GM12864 (cell line): ENCODE measurements at places on chromosomes 5 and 9.
A peak's percentile ranks its signal among the peaks of the same experiment; 100 is the strongest.

DNA sequence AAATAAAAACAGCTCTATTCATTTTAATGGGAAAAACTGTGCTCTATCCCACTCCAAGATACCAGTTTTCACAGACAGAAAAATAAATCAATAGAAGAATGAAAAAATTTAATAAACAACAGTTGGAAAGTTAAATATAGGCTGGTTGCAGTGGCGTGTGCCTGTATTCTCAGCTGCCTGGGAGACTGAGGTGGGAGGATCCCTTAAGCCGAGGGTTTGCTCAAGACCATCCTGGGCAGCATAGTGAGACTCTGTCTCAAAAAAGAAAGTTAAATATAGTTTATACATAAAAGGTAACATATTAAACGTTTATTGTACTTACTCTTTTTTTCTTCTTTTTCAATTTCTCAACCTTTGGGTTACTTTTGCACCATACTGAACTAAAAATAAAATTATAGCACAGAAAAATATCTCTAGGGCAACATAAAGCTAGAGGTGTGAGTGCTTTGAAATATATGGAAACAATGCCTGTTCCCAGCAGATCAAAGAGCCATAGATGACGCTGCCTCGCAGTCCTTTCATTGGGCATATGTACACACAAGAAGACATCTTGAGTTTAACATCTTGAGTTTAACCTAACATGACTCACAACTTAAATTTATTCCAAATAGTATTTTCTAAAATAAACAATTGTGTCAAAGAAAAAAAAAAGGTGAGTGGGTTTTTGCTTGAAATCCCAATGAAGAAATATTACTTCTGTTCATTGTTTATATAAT is 25.7 kb upstream of the KLF9 start:
- DNase-seq, result no peak

- no peak for DNase-seq
These were observed 16.4 kb downstream of the MAP3K1 start for GRCh38 chr5:56831773-56832172.

- no peak for DNase-seq
These were observed 626.7 kb downstream of the BNC2 start for GRCh38 chr9:16243798-16244197.

DNA sequence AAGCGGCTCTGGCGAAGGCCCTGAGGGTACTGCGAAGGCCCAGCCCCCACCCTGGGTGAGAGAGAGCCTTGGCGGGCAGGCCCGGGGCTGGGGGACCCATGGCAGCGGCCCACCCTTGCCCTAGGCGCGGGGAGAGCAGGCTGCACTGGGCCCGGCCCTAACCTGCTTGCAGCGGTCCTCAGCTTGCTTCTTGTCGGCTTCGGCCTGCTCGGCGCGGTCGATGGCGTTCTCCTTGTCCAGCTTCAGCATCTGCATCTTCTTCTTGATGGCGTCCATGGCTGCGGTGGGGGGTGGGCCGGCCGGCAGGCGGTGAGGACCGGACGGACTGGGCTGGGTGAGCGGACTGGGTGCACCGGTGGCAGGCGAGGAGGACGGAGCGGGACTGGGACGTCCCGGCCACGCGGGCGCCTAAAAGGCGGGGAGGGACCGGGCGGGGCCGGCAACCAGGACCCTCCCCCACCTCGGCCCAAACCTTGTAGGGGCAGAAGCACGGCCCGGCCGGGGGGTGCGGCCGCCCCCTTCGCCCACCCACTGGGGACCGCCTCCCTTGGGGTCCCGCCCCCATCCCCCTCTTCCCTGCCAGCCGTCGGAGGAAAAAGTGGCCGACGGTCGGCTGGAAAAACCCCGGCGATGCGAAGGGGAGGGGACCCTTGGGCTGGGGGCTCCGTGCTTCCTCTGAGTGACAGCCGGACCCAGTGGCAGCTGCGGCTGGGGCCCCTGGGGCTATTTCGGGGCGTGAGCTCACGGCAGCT is at the start of gene TPM2:
Gene TPM2, minus strand, starts transcription at position 384 of the 752 bp plus-strand sequence. Its CDS starts 108 bp downstream, at position 276.
- DNase-seq, result no peak

- no peak for DNase-seq
These were observed 43.8 kb upstream of the DAB2IP start for GRCh38 chr9:121607434-121608167.

- DNase-seq, result no peak
These were observed 161.4 kb downstream of the DOCK8 start for GRCh38 chr9:376115-376514.

GRCh38 chr5:171092194-171092593 is 216.9 kb upstream of the TLX3 start:
- DNase-seq, result no peak

DNA sequence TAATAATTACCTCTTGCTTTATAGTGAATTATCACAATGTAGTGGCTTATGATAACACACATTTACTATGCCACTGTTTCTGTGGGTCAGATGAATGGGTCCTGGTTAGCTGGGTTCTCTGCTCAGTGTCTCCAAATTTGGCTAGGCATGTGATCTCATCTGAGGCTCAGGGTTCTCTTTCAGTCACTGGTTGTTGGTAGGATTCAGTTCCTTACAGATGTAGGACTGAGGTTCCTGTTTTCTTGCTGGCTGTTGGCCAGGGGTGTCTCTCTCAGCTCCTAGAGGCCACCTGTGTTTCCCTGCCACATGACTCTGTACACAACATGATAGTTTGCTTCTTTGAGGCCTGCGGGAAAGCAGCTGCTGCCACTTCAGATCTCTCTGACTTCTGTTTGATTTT is 7.1 kb downstream of the NFX1 start:
- DNase-seq, result peak; percentile 90

DNA sequence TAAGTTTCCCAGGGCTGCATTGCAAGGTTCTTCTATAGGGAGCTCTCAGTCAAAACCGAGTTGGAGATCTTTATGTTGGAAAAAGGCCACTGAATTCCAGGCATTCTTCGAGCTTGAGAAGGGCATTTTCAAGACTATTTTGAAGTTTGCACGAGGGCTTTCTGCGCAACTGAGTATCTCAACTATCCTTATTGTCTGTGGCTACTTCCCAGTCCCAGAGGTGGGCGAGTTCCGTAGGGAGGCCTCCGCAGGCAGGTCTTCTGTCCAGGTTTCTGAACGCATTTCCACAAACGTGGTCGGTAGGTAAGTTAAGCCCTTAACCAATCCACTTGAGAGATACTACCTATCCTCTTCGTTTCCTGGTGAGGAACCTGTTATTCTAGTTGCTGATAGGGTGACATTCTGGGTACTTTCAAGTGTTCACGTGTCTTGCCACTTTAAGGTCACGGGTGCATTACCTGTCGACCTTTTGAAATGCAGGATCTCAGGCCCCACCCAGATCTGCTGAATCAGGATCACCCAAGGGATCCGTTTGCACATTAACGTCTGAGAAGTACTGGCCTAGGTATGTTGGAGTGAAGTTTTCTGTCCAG is 51.4 kb upstream of the TJP2 start:
- DNase-seq, result no peak

GRCh38 chr5:113053511-113053995 is 77.0 kb downstream of the DCP2 start:
- DNase-seq, result no peak

DNA sequence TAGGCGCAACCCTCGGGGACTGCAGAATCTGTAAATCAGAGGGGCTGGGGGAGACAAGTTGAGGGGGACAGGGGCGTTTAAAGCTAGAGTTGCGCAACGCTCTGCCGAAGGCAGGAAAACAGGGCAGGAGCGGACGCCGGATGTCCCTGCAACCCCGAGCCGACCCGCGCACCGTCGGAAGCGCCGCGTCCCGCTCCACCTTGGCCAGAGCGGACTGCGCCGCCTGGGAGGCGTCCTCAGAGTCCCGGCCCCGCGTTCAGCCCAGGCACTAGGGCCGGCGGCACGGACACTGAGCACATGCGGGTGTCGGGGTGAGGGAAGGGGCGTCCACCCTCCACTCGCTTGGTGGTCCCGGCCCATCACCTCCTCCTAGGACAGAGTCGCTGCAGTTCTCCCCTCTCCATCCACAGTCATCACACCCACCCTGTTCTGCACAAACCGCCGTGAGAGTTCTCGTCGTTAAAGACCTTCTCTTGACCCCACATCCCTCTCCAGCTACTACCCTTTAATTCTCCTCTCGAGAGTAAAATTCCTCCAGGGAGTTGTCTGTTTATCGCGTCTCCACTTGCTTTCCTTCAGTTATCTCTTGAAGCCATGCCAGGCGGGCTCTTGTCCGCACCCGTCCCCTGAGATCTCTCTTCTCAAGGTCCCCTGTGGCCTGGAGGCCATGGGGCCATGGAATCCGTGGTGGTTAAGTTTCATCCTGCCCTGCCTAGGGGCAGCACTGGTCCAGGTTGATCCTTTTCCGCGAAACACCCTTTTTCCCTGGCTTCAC is 796 bp upstream of the PDLIM7 start:
- DNase-seq, result no peak

GRCh38 chr9:7974335-7974960 is 174.9 kb upstream of the DMAC1 start:
- peak; percentile 38 for DNase-seq

GRCh38 chr5:155905364-155905763 is 421.6 kb upstream of the SGCD start:
- DNase-seq, result no peak

DNA sequence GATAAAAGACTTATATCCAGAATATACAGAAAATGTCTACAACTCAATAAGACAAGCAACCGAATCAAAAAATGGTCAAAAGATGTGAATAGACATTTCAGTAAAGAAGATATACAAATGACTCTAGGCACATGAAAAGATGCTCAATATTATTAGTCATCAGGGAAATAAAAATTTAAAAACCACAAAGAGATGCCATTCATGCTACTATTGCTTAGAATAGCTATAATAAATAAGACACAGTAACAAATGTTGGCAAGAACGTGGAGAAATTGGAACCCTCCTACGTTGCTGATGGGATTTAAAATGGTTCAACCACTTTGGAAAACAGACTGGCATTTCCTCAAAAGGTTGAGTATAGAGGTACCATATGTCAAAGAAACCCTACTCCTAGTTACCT is 39.8 kb downstream of the POLK start:
- no peak for DNase-seq

DNA sequence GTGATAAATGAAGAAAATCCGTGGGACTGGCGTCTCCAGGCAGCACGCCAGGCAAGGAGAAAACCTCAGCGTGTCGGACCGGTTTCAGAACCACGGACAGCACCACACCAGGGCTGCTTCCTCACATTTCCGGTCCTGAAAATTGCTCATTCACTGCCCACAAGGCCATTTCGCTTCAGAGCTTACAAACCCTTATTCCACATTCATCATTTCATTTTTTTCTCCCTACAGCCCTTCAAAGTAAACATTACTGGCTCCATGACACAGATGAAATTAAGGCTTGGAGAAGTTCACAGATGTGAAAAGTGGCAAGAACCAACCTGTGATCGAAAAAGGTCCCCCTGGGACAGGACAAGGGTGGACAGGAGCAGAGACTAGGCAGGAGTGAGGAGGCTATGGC is 1.5 kb upstream of the GPRIN1 start:
- DNase-seq, result no peak

- DNase-seq, result peak; percentile 53
These were observed 48.1 kb upstream of the TDRD7 start for GRCh38 chr9:97363661-97364299.

GRCh38 chr9:1460143-1460769 is 410.1 kb downstream of the DMRT2 start:
- no peak for DNase-seq

- no peak for DNase-seq
These were observed 791.9 kb upstream of the CDH6 start for GRCh38 chr5:30401479-30402058.

GRCh38 chr5:103098993-103099392 is 20.9 kb downstream of the GIN1 start:
- DNase-seq, result no peak

DNA sequence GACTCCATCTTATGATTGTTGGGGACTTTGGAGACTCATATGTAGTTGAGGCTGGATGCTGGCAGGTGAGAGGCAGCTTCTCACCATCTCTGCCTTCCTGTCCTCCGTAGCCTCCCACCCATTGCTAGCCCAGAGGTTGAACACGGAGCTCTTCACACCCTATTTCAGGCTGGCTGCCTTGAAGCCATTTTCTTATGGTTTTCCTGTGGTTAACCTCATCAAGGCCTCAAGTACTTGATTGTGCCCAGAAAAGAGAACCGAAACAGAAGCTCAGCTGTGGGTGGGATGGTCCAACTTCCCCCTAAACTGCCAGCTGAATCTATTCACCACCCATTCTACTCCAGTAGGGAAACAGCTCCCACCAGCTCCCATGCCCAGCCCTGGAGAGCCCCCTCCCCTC is 102.9 kb downstream of the LIFR start:
- peak; percentile 91 for DNase-seq

DNA sequence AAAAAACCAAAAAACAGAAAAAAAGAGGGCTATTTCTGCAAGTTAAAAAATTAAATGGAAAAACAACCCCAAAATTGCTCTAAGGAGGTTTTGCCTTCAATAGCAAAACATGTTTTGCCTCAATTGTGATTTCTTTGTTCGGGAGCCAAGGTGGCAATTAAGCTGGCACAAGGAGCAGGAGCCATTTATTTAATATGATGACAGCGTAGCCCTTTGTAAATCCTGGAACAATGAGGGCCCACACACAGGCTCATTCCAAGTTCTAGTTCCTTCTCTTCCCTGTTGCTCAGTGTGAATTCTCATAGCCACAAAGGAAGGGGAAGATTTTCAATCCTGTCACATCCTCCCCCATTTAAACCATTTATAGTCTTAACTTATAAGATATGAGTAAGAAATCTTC is 353.2 kb downstream of the PDE4D start:
- no peak for DNase-seq

GRCh38 chr9:114280636-114281472 is 42.0 kb upstream of the ORM1 start:
- no peak for DNase-seq

DNA sequence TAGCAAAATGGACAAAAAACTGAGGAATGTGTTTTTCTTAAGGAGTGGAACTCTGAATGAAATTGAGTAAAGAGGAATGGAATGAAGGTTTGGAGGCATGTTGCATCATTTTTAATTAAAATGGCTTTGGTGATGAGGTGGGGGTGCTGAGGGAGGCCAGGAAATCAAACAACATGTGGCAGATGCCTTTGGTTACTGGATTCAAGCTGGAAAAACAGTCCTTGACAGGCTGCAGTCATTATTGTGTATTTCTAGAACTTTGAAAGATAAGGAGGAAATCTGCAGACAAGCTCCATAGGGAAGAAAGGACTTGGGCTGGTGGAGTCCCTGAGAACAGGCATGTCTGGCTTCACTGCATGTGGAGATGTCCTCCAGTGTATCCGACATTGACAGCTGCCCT is 203.5 kb upstream of the HAPLN1 start:
- DNase-seq, result no peak

DNA sequence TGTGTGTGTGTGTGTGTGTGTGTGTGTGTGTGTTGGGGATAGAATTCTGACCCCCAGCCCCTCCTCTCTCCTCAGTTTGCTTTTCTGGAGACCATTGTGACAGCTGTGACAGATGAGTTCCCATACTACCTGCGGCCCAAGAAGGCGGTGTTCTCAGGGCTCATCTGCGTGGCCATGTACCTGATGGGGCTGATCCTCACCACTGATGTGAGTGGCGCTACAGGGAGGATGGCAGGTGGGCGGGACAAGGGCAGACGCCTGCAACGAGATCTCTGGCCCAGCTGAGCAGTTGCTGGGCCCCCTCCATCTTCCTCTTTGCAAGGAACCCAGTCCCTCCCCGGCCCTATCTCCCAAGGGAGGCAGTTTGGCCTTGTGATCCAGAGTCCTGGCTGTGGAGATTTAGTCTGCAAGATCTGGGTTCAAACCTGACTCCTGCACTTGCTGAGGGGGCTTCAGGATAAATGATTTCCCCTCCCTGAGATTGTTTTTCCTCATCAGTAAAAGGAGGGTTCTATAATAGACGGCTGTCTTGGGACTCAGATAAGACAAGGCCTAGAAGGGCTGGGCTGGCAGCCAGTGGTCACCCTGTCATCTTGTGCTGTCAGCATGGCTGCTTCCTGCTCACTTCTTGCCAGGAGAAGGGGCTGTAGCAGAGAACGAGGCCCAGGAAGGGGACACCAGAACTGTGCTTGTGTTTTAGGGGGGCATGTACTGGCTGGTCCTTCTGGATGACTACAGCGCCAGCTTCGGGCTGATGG is 14.1 kb downstream of the SLC6A7 start:
- no peak for DNase-seq
